ENCODE measurements at places on chromosomes 13 and 19.

DNA sequence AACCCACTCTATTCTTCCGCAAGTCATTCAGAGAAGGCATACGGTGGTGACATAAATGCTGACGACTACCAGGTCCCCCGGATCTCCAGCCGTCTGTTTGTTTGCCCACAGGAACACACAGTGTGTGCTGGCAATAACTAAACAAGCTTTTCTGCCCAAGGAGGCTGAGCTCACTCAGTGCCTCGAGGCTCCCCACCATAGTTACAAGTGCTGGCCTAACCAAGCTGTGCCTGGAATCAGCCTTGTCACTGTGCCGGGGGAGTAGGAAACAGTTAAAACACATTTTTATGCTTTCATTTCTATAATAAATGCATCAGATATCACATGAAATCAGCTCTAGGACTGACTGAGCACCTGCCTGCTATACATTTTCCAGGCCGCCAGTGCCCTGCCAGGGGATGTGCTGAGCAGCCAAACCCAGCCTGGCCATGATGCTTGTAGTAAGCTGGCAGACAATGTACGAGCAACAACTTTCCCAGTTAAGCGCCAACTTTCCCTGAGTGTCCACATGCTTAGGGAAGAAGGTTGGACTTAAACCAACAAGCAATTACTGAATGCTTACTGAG, 28.1 kb downstream of the BRD4 start:
- DNase-seq = no peak

- DNase-seq = no peak
These were observed 48.7 kb upstream of the MYCBP2 start for GRCh38 chr13:77375560-77376108.

DNA sequence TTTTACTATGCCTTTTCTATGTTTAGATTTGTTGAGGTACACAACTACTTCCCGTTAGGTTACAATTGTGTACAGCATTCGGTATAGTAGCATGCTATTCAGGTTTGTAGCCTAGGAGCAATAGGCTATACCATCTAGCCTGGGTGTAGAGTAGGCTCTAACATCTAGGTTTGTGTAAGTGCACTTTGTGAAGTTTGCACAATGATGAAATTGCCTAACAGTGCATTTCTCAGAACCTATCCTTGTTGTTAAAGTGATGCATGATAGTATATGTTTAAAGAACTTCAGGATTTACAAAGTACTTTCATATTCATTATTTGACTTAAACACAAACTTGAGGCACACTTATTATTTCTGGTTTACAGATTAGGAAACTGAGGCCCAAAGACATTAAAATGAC, 11.5 kb upstream of the SERPINE3 start:
- DNase-seq = no peak

GRCh38 chr19:14434543-14435319, 1.6 kb downstream of the PKN1 start:
- no peak for DNase-seq

DNA sequence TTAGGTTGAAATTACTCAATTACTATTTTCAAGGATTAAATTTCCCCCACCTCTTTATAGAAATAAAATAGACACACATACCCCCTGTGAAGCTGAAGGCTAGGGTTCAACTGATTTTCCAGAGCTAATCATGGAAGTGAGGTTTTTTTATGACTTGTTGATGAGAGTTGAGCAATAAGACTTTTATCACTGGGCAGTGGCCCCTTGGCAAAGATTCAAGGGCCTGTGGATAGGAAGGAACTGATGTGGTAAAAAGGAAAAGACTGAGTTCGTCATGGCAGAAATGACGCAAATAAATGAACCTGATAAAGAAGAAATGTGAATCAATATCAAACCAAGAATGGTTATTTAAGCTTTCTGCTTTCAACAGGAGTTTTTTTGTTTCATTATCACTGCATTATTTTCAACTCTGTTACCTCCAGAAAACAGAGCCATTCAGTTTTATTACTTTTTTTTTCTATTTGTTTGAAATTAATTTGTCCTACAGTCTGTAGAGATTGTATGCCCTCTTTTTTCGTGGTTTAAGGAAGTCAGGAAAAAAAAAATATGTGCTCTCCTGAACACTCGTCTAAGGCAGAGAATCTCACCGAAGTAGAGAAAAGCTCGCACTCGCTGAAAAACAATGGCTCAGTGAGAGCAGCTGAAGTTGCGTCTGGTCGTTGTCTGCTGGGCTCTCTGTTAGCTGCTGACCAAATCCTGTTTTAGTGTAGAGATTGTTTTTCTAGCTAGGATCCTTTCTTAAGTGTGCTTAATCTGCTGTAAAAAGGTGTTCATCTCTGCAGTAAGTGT, 38.9 kb downstream of the STOML3 start:
- no peak for DNase-seq

DNA sequence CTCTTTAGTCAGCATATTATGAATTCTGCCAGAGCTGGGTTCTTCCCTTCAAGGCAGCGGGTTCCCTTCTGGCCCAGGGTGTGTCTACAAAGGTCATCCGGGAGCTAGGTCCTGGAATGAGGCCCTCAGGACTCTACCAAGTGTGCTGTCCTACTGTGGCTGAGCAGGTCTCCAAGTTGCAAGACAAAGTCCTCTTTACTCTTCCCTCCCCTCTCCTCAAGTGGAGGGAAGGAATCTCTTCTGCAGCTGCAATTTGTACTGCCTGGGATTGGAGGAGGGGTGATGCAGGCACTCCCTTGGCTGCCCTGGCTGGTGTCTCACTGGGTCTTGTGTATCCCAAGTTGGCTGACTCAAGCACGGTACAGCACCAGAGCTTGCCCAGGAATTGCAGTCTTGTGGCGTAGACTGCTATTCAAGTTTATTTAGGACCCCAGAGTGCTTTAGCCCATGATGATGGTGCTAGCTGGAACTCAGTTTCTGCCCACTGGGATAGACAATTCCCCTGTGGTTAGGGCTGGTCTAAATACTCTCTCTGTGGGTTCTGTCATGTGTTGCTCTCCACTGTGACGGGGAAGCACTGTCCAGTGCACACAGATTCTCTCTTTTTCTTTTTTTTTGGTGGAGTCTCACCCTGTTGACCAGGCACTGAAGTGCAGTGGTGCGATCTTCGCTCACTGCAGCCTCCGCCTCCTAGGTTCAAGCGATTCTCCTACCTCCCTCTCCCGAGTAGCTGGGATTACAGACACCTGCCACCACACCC, 28.5 kb downstream of the RFC3 start:
- DNase-seq = no peak

- no peak for DNase-seq
These were observed 9.9 kb downstream of the FCHO1 start for GRCh38 chr19:17761148-17761547.

GRCh38 chr19:31436121-31436776, 87.0 kb upstream of the TSHZ3 start:
- no peak for DNase-seq

- no peak for DNase-seq
These were observed 73.0 kb upstream of the MAB21L1 start for GRCh38 chr13:35549481-35549880.

- DNase-seq = no peak
These were observed 631.2 kb downstream of the GPC5 start for GRCh38 chr13:92029641-92030040.
